ENCODE measurements at places on chromosomes 1 and 21.

DNA sequence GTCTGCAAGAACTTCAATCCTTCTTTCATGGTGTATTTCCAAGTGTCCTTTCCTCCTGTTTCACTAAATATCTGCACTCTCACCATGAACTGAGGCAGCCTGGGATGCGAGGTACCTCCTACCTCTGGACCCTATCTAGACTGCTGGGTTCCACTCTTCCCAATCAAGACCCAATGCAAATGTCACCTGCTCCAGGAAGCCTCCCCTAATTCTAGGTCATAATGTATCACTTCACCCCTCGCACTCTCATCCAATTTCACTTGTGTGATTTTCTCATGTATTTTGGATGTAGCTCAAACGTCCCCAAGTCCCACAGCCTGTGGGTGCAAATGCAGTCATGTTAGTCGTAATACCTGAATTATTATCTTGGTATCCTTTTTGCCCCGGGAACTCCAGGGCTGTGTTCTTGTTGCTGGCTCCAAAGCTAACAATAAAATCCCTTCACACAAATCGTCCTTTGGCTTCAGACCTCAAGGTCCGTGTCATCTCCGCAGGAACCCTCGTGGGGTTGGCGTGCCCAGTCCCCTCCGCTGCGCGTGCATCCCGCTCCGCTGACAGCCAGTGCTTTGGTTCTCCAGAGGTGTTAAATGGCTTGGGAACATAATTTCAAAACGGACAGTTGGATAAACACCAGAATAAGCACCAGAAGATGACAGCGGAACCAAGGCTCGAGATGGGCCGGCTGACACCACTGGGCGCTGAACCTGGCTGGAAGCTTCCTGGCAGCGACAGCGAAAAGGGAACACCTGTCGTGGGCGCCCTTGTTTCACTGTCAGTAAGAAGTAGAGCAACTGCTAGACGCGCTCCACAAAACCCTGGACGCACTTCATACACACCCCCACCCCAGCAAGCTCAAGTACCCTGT, 1.0 kb upstream of the BACH1 start:
- no peak for DNase-seq

DNA sequence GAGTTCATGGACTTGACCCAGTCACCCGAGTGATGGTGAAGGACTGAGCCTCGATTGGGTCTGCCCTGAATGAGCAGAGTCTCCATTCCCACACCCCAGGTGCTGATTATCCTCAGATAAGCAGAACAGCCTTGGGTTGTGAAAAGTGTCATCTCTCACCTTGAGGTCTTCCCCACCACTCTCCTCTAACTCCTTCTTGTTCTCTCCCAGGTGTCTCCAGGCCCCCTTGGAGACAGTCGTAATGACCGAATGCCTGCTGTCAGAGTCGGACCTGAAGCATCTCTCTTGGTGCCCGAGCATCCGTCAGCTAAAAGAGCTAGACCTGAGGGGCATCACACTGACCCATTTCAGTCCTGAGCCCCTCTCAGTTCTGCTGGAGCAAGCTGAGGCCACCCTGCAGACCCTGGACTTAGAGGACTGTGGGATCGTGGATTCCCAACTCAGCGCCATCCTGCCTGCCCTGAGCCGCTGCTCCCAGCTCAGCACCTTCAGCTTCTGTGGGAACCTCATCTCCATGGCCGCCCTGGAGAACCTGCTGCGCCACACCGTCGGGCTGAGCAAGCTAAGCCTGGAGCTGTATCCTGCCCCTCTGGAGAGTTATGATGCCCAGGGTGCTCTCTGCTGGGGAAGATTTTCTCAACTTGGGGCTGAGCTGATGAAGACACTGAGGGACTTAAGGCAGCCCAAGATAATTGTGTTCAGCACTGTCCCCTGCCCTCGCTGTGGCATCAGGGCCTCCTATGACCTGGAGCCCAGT, 3.4 kb downstream of the PRAMEF12 start:
- DNase-seq = no peak

DNA sequence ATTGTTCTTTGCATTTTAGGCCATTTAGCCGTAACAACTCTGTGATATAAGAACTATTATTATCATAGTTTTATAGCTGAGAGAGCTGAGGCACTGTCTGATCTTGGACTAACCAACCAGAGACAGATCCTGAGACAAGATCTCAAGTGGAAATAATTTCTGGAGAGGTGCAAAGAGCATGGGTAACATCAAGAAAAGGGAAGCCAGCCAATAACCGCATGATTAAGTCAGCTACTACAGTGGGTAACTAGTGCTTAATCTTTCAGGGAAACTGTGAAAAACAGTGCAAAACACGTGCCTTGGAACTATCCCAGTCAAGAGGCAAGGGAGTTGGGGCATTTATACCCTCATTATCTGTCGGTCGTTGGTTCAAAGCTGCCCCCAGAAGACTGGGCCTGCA, 105.8 kb downstream of the OMA1 start:
- DNase-seq = no peak

- DNase-seq = no peak
Observed at GRCh38 chr1:15364740-15365139, 44.9 kb upstream of the EFHD2 start.

- no peak for DNase-seq
Observed at GRCh38 chr1:189929501-189930099, 548.1 kb downstream of the BRINP3 start.

DNA sequence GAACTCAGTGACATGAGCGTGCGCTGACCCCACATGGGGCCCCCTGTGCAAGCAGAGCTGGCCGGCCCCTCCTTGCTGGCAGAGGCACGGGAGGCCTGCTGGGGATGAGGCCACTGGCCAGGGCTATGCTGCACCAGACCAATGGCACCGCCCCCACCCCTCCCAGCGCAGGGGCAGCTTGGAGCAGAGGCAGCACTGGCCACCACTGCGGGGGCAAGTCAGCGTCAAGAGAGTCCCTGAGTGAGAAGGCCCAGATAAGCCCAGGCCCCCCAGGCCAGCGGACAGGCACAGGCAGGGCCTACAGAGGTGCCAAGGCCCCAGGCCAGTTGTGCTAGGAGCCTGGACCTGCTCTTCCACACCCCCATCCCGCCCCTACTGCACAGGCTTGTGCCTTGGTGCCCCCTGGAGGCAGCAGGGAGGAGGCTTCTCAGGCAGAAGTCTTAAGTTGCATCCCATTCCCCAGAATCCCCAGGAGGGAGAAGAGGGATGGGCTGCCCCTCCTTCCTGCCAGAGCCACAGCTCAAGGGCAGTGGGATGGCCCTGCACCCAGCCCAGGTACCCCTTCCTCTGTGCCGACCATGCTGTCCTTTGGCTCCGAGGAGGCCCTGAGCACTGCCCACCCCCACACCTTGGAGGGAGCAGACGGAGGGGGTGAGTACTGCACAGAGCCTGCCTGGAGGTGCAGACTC, 35.8 kb downstream of the EPHX1 start:
- DNase-seq = peak; percentile 32

DNA sequence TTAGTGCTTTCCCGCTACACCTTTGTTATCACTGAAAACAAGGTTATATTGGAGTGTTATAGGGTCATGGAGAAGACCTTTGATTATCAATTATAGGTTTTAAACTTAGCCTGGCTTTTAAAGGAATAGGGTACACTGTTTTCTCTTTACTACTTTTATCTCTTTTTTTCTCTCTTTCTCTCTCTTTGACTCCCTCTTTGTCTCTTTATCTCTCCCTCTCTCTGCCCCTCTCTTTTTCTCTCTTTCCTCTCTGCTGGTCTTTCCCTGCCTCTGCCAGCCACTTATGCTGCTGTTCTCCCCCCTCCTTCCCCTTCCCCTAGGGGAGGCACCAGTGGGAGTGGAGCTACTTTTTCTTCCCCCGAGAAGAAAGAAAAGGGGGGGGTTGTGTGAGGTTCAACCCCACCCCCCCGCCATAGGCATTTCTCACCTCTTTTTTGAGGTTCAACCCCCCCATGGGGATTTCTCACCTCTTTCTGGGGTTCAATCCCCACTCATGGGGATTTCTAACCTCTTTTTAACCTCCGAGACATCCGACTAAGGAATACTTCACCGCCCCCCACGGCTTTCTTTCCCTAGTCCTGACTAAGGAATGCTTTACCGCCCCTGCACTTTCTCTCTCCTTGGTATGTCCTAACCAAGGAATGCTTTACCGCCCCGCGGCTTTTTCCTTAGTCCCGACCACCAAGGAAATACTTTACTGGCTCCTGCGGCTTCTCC, 17.2 kb upstream of the ZBTB8B start:
- DNase-seq = no peak

GRCh38 chr1:201127755-201128455, 921 bp upstream of the ASCL5 start:
- DNase-seq = no peak

DNA sequence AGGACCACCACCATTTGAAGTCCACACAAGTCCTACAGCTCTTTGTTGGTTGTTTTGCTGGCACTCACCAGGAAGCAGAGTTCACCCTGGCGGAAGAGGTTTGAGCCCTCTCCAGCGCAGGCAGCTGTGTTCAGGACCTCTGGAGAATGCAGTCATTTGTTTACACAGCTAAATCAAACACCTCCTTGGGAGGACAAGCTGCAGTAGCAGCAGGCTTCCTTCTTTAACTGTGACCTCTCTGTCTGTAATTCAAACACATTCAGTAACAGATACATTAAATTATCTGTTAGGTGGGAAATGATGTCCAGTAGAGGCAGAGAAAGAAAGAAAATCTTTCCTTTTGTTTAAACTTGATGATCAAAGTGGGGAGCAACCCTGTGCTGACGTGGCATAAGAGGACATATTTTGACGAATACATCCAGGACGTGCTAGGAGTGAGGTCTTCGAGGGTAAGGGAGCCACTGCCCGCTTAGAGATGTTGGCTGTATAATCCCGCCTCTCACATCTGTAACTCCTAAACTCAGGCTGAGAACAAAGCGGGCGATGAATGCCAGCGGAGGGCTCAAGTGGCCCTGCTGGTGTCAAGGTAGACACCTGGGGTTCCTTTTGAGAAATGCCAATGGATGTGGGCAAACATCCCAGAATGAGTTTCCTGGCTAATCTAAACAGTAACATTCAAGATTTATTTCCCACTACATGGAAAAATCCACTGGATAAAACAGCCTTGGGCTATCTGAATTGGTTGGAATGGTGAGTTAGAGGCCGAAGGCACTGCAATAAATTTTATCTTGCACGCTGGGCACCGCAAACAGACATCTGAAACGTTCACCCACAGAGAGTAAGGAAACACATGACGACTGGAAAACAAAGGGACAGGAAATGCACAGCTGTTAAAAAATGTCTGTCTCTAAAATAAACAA, 51.7 kb downstream of the ABCA4 start:
- DNase-seq = no peak

DNA sequence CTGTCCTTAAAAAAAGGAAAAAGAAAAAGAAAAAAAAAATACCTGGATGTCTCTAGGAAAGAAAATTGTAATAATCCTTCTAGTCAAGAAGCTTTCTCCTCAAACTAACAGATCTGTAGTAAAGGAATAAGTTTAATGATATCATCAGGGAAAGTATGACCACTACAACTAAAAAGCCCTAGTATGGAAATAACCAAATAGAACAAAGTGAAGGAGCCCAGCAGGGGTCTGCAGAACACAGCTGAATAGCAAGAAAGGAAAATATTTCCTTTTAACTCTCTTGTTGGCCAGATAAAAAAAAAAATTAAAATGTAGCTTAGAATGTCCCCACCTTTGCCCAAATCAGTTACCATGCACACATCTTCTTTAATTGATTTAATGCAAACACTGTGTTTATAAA, 43.2 kb downstream of the PRRX1 start:
- no peak for DNase-seq

- DNase-seq = no peak
Observed at GRCh38 chr1:183270541-183271141, 84.6 kb downstream of the LAMC2 start.

- no peak for DNase-seq
Observed at GRCh38 chr1:59194621-59195020, 102.3 kb upstream of the FGGY start.

DNA sequence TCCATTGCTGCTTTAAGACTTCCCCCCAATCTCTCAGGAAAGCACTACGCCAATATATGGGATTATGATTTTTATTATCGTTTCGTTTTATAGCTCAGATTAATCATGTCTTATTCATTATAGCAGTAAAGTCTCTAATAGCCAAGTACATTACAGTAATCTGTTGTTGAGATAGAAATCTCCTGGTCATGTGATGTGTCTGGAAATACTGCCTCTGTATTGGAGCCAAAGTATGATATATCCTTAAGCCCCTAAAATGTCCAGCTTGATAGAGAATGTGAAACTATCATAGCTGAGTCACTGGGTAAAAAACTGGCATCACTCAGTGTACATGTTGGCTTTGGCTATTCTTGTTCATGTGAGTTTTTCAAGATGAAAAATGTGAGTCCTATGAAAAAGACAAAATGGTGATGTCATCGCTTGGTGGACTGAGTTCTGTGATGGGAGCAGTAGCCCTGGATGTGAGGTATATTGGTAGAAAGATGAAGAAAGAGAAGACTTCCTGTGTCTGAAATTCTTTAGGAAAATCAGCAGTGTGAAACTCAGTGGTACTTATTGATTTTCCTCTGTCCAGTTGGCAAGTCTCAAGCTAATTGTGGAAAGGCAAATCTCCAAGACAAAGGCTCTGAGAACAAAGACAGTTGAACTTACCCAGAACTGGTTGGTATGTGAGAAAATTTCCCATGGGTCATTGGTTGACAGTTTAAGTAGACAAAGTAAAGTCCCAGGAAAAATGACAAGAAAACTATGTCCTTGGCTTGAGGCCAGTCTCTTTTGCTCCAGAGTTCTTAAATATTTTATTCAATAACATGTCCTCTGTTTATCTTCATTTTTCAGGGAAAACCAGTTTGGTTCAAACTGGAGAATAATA, 76.2 kb downstream of the BRINP2 start:
- DNase-seq = no peak
